ENCODE measurements at places on chromosomes 7 and 10.

- no peak for DNase-seq
These were observed 4.5 kb downstream of the MBL2 start for GRCh38 chr10:52768001-52768532.

DNA sequence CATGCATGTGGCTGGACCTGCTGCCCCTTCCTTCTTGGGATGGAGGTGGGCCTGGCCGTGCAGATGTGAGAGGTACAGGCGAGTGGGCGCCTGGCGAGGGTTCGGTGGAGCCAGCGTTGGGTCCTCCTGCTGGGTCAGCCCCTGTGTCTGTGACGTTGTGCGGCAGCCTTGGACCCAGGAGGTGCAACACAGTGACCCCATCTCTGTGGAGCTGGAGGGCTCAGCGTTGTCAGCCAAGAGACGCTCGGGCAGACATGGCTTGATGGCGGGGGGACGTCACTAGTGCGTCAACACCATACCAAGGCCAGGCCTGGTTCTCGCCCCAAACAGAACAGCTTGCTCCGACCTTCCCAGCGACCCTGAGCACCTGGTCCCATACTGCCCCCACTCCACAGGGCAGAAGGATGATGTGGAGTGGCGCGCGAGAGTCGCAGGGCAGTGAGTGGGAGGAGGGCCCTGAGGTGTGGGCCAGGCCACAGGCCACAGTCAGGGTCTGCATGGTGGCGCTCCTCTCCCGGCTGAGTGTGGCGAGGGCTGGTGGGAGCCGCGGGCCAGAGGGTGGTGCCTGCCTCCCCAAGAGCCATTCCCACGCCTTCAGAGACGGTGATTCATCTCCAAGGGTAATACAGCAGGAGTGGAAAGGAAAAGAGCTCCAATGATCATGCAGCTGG is 184.4 kb downstream of the DNAJB6 start:
- no peak for DNase-seq

DNA sequence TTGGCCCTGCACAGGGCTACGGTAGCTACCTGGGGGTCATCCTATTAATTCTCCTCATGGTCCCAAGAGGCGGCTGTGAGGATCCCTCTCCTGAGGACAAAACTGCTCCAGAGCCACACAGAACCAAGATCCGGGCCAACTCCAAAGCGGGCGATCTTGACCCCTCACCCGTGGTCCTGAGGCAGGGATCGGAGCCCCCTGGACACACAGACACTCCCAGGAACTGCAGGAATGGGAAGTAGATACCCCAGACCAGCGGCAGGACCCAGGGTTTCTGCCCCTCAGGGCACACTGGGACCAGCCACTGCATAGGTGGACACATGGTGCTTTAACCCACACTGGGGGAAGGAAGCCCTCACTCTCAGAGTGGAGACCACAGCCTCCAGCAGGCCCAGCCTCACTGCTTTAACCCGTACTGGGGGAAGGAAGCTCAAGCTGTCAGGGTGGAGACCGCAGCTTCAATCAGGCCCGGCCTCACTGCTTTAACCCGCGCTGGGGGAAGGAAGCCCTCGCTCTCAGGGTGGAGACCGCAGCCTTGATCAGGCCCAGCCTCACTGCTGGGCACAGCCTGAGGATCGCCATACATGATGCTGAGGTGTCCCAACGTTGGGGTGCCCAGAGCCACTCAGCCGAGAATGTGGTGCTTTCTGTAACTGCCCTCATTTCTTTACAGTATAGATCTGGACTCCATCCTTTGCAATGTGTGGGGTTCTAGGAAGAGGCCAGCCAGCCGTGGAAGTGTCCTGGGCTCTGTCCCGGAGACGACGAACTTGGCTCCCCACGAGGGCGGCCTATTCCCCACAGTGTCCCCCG is 60.1 kb downstream of the DIP2C start:
- no peak for DNase-seq

GRCh38 chr10:44947371-44948152 is 12.0 kb upstream of the RASSF4 start:
- DNase-seq = no peak

DNA sequence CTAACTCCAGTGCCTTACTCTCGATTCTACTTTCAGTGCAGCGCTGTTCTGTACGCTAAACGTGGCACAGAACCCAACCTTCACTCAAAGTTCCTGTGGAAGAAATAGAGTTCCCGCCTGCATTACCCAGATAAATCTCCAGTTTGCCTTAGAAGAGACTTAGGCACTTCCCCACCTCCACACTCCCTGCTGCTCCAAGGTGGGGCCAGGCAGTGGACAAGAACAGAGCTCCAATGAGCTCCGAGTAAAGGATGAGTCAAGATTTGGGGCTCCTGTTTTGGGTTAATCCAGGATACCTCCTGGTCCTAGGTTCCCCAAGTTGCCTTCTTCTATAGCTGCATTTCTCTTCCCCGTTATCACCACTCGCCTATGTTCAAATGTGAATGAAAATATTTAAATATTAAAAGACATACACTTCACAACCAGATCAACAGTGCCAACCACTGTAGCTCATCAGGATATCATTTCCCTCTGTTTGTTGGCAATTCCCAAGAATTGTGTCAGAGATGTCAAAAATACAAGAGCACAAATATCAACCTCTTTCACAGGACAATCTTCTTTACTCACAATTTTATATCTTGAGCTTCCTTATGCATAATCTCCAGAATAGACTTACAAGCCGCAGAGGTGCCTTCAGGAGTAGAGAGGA is 48.0 kb downstream of the MALSU1 start:
- no peak for DNase-seq

DNA sequence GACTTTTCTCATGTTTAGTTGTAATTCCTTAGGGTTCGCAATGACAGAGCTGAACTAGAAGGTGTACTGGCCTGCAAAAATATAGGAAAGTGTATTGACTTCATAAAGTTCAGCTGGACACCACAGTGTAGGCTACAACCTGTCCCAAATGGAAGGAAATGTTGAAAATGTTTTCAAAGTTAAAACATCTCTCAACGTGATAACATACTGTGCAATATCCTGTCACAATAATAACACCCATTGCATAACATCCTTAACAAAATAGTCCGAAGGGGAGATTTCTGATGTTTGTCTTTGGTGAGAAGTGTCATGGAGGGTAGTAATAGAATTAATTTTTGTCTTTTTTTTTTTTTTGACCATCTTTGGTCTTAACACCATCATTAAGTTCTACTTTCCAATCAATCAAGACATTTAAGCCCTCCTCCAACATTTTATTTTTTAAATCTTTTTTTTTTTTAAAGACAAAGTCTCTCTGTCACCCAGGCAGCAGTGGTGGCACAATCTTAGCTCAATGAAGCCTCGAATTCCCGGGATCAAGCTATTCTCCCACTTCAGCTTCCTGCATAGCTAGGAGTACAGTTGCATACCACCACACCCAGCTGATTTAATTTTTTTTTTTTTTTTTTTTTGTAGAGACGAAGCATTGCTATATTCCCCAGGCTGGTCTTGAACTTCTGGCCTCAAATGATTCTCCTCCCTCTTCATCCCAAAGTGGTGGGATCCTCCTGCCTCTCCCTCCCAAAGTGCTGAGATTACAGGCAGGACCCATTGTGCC is 45.7 kb downstream of the DYNC1I1 start:
- no peak for DNase-seq

GRCh38 chr10:48533951-48534720 is 70.7 kb downstream of the ARHGAP22 start:
- no peak for DNase-seq

DNA sequence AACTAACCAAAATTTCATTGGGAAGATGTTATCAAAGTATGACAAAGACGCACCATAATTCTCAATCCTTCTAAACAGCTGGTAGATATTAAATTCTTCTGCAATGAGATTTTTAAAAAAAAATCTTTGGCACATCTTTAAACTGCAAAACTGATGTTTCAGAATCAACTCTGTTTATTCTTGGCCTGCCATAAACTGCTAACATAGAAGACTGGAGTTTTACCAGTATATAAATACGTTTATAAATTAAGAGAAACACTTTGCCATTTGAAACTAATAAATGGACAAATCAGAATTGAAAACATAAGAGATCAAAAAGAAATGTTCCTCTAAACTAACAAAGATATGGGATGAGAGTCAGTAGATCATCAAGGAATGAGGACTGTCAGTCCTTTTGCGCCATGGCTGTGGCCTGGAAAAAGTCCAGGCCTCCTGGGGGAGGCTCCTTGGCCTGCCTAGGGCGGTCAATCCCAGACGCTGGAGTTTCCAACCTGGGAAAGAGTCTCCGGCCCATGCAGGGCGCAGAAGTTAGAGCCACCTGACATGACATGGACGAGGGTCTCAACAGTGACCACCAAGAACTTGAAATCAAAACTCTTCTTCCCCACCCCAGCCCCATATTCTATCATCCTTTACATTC is 34.2 kb upstream of the NEBL start:
- DNase-seq = no peak

- DNase-seq = no peak
These were observed 29.4 kb upstream of the ANLN start for GRCh38 chr7:36360244-36360643.

- DNase-seq = no peak
These were observed 175.0 kb upstream of the LYZL2 start for GRCh38 chr10:30804478-30805055.

- peak; percentile 50 for DNase-seq
These were observed 597 bp downstream of the SND1 start for GRCh38 chr7:127652333-127653248.

DNA sequence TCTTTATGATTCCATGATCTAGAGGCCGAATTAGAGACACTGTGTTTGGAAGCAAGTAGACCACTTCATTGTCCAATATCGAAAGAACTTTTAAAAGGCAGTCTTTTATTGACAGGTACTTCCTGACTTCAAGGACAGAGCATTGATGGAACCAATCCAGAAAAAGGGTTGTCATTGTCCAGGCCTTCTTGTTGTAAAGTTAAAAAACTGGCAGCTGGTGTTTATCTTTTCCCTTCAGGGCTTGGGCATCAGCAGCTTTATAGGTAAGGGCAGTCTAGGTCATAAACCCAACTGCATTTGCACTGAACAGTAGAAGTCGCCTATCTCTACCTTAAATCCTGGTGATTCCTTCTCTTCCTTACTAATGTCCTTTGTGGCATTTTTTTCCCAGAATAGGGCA is 95.6 kb downstream of the ST7 start:
- DNase-seq = no peak

- DNase-seq = no peak
These were observed 73.2 kb downstream of the GPR37 start for GRCh38 chr7:124692425-124692824.

GRCh38 chr7:156027821-156028220 is 215.6 kb upstream of the SHH start:
- no peak for DNase-seq

- no peak for DNase-seq
These were observed 494.9 kb upstream of the AKR1E2 start for GRCh38 chr10:4331150-4331549.

GRCh38 chr10:95330966-95331453 is 40.2 kb upstream of the PDLIM1 start:
- DNase-seq = no peak

GRCh38 chr7:95472581-95473161 is 13.1 kb upstream of the ASB4 start:
- DNase-seq = peak; percentile 88

DNA sequence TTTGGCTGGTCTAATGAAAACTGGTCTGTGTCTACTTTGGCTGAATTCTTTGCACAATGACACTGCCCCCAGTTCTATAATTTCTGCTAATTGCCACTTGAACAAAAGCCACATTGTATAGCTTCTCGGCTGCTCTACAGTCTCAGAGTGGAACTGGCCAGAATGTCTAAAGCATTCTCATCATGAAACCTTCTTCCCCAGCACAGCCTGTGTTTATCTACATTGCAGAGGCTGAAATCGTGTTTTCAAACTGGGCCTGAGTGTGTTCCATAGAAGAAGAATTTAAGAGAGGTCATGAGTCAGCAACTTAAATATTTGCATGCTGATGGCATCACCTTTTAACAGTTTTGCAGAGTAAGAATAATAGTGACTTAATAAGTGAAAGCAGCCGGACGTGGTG is 177.2 kb downstream of the BUB3 start:
- DNase-seq = peak; percentile 30

DNA sequence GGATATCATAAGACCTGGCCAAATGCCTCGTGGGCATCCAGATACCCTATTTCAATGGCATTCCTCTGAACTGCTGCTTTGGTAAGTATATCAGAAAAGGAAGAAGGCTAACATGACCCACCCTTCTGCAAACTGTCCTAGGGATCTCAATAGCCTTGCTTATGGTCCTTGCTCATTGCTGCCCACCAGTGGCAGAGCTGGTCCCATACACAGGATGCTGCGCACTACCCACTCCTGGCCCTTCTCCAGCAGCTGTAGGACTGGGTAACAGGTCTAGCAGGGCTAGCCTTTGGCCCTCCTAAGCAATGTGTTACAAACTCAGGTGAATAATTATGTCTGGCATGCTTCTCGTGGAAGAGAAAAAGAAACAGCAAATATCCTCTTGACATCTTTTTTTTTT is 72.5 kb downstream of the C10orf90 start:
- no peak for DNase-seq
